CD4-positive, alpha-beta T cell treated with Interleukin-17A for 1 hour (primary cell): ENCODE measurements at places on chromosomes 1 and 21.
A peak's percentile ranks its signal among the peaks of the same experiment; 100 is the strongest.

GRCh38 chr1:19349999-19350398 lies 37.9 kb downstream of the SLC66A1 start:
- DNase-seq, result no peak

GRCh38 chr1:235708390-235708962 lies 58.9 kb upstream of the GNG4 start:
- DNase-seq, result no peak

GRCh38 chr1:180230791-180231505 lies 884 bp downstream of the LHX4 start:
- no peak for DNase-seq

GRCh38 chr1:108686614-108687313 lies 5.3 kb upstream of the PRPF38B start:
- DNase-seq, result no peak

GRCh38 chr1:160588468-160588867 lies 9.2 kb upstream of the CD84 start:
- DNase-seq, result no peak

DNA sequence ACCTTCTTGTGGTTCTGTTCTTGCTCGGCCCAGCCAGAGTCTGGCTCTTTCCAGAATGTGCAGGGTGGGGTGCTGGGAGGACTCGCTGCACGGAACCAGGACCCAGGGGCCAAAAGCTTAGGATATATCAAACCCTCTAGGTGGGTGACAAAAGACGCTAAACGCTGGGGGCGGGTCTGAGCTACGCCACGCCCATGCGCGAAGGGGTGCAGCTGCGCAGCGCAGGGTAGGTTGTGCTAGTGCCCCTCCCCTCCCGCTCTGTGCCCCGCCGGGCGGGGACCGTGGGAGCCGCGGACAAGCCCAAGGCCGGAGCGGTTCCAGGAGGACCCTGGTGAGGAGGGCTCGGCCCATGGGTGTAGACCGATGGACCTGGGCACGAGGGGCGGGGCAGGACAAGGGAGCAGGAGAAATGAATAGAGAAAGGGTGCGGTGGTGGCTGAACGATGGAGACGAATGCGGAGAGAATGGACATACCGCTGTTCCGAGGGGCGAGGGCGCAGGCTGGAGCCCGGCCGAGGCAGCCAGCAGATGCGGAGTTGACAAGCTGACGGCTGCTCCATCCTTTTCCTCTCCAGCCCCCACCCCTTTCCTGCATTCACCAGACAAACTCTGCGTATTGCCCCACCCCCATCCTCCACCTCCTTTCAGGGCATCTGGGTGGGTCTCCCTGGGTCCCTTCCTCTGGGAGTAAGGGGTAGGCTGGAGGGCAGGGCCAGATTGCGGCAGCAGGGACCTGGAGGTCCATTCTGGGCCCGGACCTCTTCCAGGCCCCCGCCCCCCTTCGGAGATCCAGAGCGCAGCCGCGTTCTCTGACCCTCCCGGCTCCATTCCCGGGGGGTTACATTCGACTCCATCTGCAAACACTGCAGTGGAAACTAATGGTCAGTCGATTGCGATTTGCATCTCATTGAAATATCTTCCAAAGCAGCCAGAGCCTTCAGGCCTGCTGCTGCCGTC lies at the start of gene RUSC1:
RUSC1 (plus strand) TSS at position 234 of the 957 bp plus-strand sequence. CDS start 880 bp downstream, outside the sequence.
- DNase-seq, result peak; percentile 73

DNA sequence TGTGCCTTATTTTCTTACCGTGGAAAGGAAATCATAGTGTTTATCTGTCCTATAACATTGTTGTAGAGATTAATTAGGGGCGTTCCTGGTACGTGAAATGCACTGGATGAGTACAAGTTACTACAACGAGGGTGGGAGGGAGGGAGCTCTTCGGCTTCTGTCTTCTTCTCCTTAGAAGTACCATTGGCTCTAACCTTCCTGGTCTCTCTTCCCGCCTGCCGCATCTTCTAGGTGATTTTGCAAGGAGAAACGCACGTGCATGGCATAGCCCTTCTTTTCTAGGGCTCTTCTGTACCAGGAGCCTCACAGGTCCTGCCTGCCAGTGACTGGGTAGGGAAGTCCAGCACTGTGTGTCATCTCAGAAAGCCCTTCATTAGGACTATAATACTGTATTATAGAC lies 16.8 kb downstream of the SH3BP5L start:
- DNase-seq, result no peak

- DNase-seq, result peak; percentile 14
These were observed 88.7 kb upstream of the IFFO2 start for GRCh38 chr1:19044975-19045831.
